NCI-H510A (cell line): ENCODE measurements at places on chromosomes 1 and 21.

- DNase-seq, result no peak
Observed at GRCh38 chr1:156499842-156500542, 583 bp downstream of the MEF2D start.

- DNase-seq, result no peak
Observed at GRCh38 chr1:113998361-113998760, 19.1 kb downstream of the OLFML3 start.

DNA sequence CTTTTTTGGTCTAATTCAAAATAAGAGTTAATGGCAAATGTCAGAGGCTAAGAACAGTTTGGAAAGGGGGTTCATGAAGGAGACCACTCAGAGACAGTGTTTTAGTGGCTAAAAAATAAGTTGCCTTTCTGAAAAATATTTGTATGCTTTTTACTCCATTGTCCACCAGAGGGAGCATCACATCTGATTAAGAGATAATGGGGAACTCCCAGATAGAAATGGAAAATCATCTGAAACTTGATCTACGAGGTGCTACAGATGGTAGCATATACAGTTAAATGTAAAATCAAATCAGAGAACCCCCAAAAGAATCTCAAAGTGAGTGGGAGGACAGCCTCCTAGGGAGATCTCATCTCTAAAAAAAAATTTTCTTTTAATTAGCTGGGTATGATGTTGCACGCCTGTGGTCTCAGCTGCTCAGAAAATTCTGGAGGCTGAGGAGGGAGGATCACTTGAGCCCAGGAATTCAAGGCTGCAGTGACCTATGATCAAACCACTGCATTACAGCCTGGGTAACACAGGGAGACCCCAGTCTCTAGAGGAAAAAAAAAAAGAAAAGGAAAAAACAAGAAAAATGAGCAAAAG, 9.7 kb downstream of the SMYD3 start:
- DNase-seq, result no peak

GRCh38 chr1:116820369-116820768, 66.1 kb downstream of the CD2 start:
- no peak for DNase-seq

DNA sequence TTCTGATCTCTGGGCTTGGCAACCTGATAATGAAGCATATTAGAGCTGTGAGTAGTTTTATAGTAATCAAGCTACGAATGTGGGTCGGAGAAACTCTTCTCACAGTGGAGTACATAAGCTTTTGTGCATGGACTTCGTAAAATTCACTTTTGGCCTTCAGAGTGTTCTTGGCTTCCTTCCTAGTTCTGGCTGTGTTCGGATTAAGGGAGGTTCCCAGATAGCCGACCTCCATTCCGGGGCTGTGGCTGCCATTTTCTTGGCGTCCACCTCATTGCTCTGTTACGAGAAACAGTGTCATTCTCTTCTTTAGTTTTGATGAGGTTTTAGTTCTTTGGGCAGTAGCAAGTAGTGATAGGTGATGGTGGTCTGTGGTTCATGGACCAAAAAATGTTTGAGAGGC, 26.3 kb downstream of the CAMTA1 start:
- DNase-seq, result no peak

DNA sequence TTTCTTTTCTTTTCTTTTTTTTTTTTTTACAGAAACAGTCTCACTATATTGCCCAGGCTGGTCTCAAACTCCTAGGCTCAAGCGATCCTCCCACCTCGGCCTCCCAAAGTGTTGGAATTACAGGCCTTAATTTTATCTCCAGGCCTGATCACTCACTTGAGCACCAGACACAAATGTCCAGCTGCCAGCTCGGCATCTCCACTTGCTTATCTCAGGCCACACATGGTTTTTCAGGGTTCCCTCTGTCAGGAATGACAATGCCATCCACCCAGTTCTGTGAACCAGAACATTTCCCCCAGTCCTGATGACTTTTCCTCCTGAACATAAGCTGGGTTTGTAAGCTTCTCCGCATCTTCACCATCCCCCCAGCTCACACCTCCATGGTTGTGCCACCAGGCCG, 44.6 kb upstream of the ZNF281 start:
- DNase-seq, result no peak

- no peak for DNase-seq
Observed at GRCh38 chr1:81467383-81467782, 333.4 kb upstream of the ADGRL2 start.
